NCI-H2029 treated with DMSO at 0.1 percent for 48 hours (cell line): ENCODE measurements at places on chromosomes 7 and 10.

GRCh38 chr10:123427165-123427786 is 238.9 kb upstream of the GPR26 start:
- DNase-seq: no peak

- DNase-seq: no peak
Observed at GRCh38 chr7:3214090-3214413, 87.0 kb upstream of the SDK1 start.

- no peak for DNase-seq
Observed at GRCh38 chr7:37336259-37336658, 112.4 kb downstream of the ELMO1 start.

DNA sequence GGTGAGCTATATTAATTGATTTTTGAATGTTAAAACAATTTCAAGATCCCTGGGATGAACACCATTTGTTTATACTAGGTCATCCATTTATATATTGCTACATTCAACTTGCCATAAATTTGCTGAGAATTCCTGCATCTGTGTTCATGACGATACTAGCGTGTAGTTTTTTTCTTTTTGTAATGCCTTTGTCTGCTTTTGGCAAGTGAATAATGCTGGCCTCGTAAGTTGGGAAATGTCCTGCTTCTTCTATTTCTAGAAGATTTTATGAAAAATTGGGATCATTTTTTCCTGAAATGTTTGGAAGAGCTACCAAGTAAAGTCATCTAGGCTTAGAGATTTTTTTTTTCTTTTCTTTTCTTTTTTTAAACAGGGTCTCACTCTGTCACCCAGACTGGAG is 12.9 kb upstream of the MEST start:
- no peak for DNase-seq

DNA sequence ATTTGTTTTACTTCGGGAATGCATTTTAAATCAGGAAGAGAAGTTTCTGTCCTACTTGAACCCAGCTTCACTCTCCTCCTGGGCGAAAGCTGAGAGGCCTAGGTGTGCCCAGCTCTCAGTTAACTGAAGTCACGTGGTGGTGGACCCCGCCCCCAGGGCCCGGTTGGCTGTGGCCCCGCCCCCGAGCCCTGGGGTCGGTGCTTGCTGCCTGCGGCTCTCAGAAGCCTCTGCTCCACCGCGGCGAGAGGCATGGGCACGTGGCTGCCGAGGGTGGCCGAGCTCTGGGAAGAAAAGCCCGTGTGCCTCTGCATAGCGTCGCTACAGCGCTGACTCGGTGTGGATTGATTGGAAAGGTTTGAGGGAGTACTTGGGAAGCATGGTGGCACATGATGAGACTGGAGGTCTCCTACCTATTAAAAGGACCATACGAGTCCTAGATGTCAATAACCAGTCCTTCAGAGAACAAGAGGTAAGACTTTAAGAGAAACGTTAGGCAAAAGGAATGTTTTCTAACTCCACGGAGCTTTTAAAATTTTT is 34.1 kb downstream of the NET1 start:
- DNase-seq: peak; percentile 52

DNA sequence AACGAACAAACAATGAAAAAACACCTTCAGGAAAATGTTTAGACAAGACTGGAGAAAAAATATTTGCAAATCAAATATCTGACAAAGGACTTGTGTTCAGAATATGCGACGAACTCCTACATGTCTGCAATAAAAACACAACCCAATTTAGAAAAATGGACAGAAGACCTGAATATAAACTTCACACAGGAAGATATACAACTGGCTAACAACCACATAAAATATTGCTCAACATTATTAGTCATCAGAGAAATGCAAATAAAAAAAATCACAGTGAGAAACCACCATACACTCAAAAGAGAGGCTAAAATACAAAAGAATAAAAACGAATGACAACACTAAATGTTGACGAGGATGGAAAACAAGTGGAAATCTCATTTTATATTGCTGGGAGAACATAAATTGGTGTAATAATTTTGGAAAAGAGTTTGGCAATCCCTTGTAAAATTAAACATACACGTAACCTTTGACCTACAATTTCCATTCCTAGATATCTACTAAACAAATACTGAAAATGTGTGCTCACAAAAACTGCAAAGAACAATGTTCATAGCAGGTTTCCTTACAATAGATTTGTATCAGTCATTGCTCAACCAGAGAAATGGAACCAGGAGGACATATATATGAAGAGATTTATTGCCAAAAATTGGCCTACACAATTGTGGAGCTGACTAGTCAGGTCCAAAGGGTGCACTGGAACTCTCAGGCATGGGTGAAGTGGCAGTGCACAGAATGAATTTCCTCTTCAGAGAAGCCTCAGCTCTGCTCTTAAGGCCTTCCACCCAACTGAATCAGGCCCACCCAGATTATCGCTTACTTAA is 82.9 kb upstream of the OGDHL start:
- DNase-seq: no peak

DNA sequence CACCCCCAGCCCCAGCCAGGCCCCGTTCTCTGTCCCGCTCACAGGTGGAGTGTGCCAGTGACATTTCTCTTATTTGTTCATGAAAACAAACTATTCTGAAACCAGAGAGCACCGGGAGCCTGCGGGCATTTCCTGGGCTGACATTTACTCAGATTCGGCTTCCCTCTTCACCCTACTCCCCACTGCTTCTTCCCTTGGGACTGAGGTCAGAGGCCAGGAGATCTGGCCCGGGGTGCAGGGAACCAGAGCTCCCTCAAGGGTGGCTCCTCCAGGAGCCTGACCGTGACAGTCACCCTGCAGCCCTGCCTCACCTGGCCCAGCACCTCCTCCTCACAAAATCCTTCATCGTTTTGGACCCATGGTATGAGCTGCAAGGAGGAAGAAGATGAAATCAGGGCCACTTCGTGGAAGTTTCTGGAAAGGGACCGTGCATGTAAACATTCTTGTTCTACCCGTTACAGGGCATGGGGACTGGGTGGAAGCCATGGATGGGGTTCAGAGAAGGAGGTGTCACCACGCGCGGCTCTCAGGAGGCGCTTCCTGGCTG is 12.2 kb downstream of the BHLHA15 start:
- no peak for DNase-seq

DNA sequence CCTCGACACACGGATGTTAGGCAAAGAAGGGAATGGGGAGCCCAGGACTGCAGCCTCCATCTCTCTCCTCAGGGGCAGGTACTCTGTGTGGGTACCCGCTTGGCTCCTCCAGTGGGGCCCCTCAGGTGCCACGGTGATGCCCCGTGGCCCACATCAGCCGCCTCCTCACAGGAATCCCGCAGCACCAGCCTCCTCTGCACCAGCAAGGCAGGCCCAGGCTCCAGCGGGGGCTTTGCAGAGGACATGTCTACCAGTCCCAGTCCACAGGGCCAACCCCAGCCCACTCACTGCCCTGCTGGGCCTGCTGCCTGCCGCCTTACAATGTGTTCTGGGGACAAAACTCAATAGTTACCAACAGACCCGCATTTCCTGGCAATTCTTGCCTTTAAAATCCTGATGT is 61.6 kb upstream of the ADGRA1 start:
- no peak for DNase-seq

DNA sequence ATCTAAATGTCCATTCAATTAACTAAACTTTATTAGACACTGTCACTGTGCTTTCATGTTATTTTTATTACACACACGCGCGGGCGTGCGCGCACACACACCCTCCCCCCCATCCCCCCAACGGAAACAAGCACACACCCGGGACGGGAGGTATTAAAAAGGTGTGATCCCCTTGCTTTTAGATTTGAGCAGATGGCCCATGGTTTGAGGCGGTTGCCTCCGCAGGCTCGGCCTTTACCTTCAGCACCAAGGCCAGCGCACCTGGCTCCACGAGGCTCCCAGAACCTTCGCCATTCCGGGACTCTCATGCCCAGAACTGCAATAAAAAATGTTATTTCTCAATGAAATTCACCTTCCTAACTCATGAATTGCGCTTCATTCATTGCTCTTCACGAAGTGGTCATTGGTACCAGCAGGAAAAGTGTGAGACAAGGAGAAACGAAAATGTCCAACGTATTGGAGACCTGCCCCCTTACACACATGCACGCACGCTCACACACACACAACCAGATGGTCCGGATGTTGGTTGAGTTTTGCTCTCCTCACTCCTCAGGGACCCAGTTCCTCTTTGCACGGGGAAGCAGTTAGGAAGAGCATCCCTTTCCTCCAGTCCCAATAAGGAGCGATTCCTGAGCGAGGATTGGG is 20.8 kb upstream of the PTF1A start:
- no peak for DNase-seq

DNA sequence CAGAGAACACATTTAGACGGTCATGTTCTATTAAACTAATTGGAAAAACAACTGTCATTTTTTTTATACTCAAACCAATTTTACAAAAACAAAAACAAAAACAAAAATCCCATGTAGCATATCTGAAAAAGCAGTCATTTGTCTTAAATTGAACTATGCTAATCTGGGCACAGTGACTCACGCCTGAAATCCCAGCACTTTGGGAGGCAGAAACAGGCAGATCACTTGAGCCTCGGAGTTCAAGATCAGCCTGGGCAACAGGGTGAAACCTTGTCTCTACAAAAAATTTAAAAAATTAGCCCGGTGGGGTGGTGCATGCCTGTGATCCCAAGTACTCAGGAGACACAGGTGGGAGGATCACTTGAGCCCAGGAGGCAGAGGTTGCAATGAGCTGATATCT is 253.4 kb downstream of the DOCK4 start:
- no peak for DNase-seq

DNA sequence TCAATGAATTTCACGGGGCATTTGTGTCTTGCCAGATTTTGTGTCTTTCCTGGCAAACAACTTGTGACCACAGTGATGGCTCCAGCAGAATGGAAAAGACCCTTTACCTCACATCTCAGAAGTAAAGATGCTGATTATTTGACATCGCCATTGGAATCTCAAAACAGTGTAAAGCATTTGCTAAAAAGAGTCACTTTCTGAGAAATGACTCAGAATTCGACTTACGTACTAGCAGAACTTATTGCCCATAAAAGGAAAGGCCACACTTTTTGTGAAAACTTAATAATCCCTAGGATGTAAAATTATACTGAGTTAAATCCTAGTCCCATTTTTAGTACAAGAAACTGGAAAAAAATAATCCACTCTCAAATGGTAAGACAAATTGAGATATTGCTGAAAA is 35.9 kb upstream of the PRKCQ start:
- DNase-seq: no peak

GRCh38 chr10:114208351-114208750 is 29.2 kb downstream of the TDRD1 start:
- no peak for DNase-seq

DNA sequence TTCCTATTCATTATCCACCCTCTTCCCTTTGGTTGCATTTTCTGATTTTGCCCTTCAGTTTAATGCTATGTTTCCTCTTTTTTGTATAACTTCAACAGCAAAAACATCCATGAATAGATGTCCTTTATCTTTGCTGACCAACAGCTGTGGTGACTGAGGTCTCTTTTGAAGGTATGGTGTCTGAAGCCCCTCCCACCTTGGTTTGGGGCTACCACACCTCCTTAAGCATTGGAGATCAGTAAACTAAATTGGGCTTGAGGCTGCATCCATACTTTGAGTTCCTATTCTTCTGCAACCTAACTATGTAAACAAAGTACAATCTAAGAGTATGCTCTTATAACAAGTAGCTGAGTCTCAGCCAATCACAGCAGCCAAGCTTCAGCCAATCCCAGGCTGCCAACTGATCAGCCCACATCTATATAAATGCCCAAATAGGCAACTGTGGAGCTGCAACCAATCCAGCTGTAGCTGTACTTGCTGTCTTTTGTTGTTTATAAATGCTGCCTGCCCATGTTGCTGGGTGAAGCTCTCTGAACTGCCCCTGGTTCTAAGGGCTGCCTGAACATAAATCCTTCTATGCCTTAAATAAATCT is 69.4 kb upstream of the PDLIM1 start:
- DNase-seq: no peak

GRCh38 chr10:44282626-44283300 is 102.1 kb downstream of the CXCL12 start:
- no peak for DNase-seq

DNA sequence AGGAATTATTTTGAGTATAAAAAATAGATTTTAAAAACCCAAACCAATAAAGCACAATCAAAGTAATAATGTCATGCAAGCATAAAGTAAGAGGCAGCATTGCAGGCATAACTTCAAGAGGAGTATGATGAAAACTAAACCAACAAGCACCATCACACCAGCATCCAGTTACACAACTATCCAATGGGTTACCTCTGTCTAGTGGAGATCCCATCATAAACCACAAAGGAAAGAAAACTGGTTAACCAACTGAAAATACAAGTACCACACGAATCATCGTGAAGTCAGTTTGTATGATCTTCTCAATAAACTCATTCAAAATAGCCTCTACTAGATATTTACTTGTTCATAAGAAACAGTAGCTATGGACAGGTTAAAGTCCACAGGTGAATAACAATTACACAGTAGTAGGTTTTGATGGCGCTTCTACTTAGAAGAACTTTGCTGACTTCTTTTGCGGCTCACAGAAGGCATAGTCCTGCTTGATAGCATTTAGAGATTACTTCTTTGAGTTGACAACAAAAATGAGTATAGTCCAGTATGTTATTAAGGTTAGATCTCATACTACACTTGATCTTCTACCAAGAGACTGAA is 116.6 kb downstream of the MICU1 start:
- no peak for DNase-seq

DNA sequence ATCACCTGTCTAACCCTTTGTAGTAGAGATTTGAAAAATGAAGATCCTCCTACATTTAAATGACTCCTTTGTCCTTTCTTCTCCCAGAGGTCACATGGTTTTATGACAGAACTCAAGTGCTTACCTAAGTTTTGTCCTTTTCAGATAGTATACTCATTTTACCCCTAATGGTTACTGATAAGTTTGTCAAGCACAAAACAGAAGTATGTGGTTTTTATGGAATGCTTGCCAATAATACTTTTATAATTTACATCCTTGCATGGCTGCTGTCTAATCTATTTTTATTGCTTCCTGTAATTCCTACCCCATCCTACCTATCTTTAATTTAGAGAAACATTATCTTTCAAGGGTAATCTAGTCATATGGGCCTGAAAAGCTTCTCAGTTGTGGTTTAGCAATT is 37.5 kb downstream of the HELLS start:
- no peak for DNase-seq

DNA sequence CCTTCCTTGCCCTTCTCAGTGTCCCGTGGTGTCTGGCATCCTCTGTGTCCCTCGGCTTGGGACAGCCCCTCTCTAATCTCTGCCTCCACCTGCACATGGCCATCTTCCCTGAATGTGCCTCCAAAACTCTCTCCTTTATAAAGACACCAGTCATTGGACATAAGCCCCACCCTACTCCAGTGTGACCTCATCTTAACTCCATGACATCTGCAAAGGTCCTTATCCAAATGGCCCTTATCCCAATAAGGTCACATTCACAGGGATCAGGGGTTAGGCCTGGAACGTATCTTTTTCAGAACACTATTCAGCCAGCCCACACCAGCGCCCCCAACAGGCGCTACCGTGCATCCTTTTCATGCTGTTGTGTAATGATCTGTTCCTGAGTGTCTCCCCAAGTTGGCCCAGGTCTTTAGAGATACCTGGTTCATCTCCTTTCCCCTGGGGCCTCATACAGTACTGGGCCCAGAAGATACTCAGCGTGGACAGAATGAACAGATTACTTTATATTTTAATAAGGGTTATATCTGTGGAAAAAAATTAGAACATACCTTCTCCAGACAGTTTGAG is 132.6 kb upstream of the ADAM12 start:
- DNase-seq: no peak
